ENCODE measurements at places on chromosomes 5 and 9.

- DNase-seq: no peak
Measured at GRCh38 chr5:1004461-1005248, 3.9 kb upstream of the NKD2 start.

- no peak for DNase-seq
Measured at GRCh38 chr5:31100781-31101310, 92.6 kb upstream of the CDH6 start.

DNA sequence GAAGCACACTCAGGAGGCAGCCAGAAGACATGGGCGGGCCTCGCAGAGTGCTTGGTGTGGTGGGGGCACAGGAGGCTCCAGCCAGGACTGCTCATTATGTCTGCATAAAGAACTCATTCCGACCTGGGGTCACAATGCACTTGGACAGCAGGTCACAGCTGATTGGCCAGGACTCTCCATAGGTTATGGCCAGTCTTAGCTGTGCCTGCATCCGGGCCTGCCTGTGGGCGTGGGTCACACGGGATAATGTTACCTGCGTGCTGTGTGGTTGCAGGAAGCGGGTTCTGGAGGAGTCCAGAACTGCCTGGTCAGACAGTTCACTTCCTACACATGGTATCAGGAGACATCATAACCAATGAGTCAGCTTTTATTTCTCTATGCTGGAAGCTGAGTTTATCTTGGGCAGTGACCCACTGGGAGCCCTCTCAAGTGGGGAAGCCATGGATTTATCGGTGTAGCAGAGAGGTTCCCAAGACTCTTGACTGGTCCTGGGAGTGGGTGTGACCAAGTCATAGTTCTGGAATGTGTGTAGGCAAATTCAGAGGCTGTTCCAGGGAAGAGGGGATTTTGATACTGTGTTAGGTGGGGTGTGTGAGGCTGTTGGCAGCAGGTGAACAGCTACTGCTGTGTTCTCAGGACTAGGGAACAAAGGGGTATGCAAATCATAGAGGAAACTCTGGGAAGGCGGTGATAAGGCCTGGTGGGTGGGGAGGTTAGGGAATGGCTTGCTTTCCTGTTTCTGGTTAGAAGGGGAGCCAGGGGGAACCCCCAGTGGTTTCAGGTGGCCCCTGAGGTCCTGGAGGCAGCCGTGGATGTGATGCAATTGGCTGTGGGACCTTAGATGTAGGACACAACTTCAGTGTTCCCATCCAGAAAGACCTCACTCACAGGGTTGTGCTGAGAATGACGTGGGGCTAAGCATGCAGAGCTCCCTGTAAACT is 51.3 kb downstream of the ARHGEF37 start:
- no peak for DNase-seq

- no peak for DNase-seq
Measured at GRCh38 chr9:121871431-121872025, 220.1 kb downstream of the DAB2IP start.

- no peak for DNase-seq
Measured at GRCh38 chr9:81849631-81850259, 78.5 kb upstream of the SPATA31D4 start.

- no peak for DNase-seq
Measured at GRCh38 chr9:69027355-69028097, 8.0 kb upstream of the FXN start.

DNA sequence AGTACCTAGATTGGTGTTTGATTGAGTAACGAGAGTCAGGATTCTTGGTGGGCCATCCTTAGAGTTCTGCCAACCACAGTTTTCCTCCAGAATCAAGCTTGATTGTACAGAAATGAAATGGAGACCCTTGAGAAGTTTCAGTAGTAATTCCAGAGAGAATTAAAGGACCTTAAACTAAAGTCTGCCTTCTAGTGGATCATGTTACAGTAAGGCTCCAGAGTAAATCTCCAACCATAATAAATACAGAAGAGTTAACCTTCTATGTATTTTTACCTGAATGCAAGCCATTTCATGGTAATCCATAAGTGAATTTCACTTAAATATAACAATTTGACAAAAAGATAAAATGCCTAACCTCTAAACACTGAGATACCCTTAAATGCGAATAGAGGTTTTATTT is 53.0 kb upstream of the CNTLN start:
- no peak for DNase-seq

- DNase-seq: no peak
Measured at GRCh38 chr9:113536166-113536482, 72.6 kb downstream of the RGS3 start.

- no peak for DNase-seq
Measured at GRCh38 chr5:126921241-126922091, 108.9 kb downstream of the MARCHF3 start.

GRCh38 chr9:135248111-135248510 is 160.6 kb downstream of the OLFM1 start:
- no peak for DNase-seq

DNA sequence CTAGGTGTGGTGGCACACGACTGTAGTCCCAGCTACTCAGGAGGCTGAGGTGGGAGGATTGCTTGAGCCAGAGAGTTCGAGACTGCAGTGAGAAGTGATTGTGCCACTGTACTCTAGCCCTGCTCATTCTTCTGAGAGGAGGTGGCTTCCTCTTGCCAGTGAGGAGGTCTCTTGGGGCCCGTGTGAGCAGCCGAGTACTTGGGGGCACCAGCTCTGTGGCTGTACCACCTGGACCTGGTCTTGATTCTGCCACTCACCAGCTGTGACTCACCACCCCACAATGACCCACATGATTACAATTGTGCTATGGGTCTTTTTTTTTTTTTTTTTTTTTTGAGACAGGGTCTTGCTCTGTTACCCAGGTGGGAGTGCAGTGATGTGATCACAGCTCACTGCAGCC is 18.0 kb upstream of the CRB2 start:
- DNase-seq: no peak

DNA sequence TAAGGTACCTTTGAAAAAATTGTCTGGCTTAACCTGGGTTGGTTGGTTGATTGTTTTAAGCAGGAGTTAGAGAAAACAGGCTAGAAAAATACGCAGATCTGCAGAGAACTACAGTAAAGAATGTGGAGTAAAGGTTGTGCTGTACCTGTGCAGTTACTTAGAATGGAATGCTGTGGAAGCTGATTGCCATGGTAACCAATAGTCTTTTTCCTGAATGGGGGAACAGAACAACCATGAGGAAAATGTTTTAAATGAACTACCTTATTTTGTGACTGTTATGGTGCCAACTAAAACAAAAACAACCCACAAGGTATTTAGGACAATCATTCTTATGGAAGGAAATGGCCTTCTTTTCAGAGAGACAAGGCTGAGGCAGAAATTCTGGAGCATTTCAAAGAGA is 4.8 kb upstream of the HOMER1 start:
- DNase-seq: no peak

DNA sequence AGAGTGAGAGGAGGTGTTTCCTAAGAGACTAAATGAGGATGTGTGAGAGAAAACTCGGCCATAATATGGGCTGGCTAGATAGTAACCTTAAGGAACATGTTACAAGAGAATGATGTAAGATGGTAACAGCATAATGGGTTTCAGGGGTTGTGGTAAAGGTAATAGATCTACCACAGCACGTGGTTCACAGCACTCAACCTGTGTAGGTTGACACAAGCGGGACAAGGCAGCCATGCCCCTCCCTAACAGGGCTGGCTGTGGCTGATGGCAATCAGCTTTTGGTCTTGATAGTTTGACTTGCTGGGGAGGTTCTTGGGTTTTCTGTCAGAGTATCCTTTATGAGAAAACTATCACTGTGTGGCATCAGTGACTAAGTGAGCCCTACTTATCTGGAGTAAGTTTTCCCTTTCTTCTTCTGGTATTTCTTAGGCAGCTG is 138.6 kb downstream of the TRIO start:
- no peak for DNase-seq

Data from stimulated activated CD8-positive, alpha-beta memory T cell treated with anti-CD3 and anti-CD28 coated beads, Interleukin-4, amount 100 ng/mL, for 1 hour (primary cell).